ENCODE measurements at places on chromosomes 3 and 15.
A peak's percentile ranks its signal among the peaks of the same experiment; 100 is the strongest.

DNA sequence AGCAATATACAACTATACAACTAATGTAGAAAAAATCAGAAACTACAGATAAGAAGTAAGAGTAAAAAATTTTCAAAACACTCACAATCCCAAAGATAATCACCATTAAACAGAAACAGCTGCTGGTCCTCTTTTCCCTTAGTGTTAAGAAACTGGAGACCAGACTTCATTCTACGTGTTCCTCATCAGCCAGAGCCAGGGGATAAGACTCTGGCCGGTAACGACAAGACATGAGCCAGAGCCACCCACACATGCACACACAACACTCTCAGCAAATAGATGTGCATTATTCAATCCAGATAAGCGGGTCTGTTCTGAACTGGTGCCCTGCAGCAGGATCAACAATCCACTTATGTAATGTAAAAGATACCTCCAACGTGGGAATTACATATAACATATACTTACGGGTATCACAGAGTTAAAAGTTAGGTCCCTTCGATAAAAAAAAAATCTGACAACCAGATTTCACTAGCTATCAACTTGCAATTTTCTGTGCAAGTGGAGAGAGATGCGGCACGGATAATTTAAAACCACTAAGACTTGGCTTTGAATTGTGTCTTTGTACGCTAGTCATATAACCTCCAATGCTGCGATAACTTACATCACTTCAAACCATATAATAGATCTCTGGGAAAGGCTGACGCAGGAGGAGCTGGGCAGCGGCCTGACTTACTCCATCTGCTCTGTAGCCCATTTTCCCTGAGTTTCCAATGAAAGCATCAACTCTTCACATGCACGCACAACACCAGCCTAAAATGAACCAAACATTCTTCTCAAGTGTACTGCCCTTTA is 17.8 kb downstream of the PRICKLE2 start:
- DNase-seq: no peak

DNA sequence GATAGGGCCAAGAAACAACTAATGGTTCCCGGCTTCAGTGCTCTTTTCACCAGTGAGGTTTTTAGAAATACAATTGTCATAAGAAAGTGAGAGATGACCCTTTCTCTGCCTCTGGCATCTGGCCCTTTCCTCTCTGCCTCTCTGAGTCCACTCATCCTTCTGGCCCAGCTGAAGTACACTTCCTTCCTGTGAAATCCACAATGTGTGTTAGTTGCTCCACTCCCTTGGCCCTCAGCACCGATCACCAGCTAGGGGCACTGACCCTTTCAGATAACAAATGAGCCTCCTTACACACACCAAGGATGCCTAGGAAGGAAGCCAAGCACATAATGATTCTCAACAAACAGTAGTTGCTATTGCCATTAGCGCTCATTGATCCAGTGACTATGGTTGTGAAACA is 2.9 kb upstream of the CAV3 start:
- DNase-seq: no peak

DNA sequence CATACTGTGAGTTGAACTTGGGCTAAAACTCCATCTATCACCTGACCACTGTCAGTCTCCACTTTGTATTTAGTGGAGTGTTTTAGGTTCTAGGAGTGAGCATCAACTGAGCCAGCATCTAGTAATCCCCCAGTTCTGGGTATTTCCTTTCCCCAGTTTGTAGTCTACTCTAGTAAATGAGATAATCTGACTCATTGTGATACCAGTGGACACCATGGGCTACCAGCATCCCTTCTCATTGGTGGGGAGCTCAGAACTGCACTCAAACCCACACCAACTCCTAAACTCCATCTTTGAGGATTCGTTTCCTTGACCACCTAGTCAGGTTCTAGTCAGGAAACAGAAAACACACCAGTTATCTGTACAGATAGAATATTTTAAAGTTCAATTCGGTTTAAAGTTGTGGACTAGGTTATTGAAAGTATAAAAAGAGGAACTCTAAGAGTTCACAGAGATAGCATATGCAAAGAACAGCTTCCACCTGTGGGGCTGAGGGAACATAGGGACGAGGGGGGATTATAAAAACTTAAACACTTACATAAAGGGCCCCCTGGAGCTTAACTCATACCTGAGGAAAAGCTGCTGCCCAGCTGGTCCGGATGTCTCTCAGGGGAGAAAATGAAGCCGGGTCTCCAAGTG is 36.0 kb downstream of the LEO1 start:
- no peak for DNase-seq

DNA sequence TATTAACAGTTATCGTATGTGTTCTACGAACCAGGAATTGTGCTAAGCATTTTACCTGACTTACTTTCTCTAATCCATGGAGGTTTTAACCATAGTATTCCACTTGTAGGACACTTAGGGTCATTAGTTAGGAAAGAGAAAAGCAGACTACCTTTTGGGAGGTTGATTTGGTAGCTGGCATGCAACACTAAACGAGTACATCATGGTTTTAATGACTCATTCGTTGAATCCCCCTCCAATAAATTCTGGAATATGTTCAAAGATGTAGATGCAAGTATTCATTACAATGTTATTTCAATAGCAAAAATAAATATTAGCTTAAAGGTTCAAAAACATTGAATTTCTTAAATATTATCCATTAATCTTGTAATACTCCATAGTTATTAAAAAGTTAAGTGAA is 162.5 kb downstream of the FMN1 start:
- no peak for DNase-seq

GRCh38 chr3:25445731-25446130 is 17.7 kb downstream of the RARB start:
- no peak for DNase-seq

- no peak for DNase-seq
These were observed 238.9 kb downstream of the CADPS start for GRCh38 chr3:62636235-62636826.

- DNase-seq: no peak
These were observed 85.1 kb downstream of the ZBTB20 start for GRCh38 chr3:115062009-115062408.

DNA sequence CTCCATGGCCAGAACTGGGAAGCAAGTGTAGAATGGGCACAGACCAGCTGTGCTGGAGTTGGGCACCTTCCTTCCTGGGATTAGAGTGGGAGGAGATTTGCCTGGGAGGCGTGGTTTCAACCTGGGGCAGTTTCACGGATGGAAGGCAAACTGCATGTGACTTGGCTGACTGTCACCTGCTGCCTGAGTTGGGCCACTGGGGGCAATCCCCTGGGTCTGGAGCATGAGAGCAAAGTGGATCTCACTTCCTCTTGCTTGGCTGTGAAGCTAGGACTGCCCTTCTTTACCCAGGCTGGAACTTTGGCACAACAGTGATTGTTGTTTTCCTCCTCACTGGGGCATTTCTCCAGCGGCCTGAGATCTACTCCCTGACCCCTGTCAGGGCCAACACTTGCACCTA is 1247.0 kb upstream of the EPHA6 start:
- DNase-seq: no peak

DNA sequence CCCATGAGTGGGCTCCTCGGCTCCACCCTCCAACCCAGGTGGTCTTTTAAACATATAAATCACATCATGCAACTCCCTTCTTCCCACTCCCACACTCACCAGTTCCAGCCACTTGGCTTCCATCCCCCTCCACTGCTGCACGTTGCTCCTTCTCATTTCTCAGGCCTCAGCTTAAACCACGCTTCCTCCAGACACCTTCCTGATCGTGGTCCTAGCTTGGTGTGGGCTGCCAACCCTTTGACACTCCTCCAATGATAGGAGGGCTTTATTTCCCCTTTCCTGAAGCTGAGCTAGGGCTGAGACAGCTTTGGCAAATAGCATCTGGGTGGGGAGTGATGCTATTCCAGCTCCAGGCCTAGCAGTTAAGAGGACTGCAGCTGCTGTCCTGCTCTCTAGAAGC is 130.1 kb downstream of the SRGAP3 start:
- no peak for DNase-seq

- no peak for DNase-seq
These were observed 93.2 kb downstream of the TP63 start for GRCh38 chr3:189724356-189724755.

GRCh38 chr15:43469867-43470266 is 23.1 kb downstream of the TP53BP1 start:
- no peak for DNase-seq

DNA sequence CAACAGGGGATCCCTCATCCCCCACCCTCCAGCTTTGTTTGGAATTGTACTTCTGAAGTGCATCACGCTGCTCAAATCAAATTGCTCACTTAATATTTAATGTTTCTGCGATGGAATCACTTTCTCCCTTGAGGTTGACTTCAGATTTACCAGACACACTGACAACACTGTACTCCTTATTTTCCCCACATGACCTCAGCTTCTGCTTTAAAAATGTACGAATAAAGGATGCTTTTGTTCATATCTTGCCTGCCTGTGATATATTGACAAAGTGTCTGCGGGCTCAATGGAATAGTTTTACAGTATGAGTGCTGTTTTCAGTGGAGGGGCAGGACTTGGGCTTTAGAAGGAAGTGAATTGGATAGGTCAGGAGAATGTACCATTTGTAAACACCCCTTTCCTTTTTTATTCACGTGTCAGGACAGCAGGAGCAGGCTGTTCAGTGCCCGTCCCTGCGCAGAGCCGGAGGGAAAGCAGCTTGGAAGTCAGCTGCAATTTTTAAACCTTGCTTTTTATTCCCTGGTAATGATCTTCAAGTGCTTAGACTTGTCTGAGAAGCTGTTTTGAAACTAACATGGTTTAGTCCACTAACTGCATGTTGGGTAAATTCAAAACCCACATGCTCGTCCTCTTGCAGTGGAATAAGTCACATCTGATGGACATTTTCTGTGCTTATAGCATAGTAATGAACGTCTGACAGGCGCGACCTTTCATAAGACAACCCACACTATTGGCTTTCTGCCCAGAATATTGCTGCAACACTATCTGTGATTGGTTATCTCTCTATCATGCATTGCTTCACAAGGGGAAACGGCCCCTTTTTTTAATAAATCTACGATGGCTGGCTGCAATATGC is 29.9 kb downstream of the MBNL1 start:
- peak; percentile 79 for DNase-seq

- DNase-seq: no peak
These were observed 14.6 kb downstream of the SCG5 start for GRCh38 chr15:32656091-32656490.

DNA sequence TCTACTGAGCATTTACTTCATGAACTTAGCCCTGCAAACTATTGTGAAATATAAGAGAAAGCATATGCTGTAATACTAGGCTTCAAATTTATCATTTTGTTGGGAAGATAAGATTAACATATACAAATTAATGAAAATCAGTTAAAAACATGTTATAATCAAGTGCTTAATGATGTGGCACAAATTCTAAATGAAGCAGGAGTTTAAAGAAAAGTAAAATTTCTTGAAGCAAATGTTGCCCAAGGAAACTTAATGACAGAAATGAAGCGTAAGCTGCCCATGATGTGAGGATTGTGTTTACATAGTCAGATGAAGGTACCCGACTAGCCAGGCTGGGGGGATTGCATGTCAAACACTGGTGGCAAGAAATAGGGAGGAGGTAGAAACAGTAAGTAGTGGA is 103.1 kb upstream of the GAP43 start:
- no peak for DNase-seq

DNA sequence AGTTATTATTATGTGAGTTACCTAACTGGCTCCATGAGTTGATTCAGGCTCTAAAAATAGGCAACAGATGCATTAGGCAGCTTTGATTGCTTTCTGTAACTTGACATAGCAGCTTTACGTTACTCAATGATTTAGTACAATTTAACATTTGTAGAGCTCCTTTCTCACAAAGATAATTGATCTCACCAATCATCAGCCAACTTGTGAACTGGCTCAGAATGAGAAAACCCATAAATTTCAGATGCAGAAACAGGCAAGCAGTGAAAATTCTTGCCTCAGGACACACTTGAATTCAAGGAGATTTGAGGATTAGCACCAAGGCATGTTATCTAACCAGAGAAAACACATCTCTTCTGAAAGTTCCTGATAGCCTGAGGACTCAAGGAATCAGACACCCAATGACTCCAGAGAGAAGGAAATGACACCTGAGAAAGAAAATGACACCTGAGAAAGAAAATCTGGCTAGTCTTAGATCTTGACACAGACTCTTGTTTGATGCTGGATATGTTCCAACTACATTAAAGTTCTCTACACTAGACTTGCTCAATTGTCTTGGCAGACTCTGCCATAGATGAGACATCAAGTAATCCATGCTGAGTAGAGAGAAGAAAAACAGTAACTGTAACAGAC is 315.1 kb upstream of the CBLB start:
- no peak for DNase-seq

- DNase-seq: no peak
These were observed 106.3 kb upstream of the RNU6-1 start for GRCh38 chr15:67945951-67946700.

- no peak for DNase-seq
These were observed 28.5 kb downstream of the TBC1D23 start for GRCh38 chr3:100289339-100289738.

- DNase-seq: no peak
These were observed 261.2 kb upstream of the LRRFIP2 start for GRCh38 chr3:37435572-37435971.

DNA sequence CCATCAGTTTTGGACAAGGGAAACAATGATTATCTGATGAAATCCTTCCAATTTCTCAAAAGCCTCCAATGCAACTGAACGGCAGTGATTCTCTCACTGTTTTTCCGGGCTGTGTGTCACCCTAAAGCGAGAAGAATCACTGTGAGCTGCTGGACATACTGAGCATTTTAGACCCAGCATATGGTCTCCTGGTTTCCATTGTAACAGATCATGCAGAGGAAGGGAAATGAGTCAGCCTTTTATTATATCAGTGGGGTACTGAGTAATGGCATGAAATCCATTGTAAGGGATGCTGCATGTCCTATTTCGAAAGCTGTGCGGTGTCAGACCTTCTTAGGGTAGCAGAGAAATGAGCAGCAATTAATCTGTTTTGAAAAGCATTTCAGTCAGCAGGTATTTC is 287.1 kb downstream of the IL5RA start:
- DNase-seq: no peak

DNA sequence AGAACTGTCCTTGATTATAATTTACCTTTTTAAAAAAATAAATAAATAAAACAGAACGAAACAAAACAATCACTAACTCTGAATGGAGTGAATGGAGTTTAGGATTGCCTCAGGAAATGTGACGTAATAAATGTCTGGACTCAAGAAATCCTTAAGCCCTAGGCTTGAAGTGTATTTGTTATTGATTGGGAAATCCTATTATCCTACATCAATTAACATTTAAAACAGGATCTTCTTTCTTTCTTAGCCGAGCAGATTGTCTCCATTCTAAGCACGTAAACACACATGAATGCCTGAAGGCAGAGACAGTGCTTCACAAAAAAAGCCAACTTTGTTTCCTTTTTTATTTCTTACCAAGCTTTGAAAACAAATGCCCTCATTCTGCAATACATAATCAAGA is 33.4 kb downstream of the KAT2B start:
- no peak for DNase-seq

GRCh38 chr3:43180694-43181093 is 74.8 kb upstream of the POMGNT2 start:
- DNase-seq: no peak

DNA sequence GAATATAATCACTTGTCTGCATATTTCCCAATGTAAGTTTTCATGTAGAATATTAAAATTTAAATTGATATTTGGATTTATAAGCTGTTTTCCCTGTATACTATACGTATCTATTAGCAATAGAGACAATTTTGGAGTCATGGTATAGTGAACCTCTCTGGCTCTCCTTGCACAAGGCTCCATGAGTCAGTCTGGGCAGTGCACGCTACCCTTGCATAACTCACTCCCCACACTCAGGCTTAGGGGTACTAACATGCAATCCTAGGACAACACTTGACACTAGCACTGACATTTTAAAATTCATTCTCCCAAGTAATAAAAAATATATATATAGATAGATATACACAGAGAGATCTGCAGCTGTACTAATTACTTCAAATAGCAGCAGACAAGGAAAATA is 39.2 kb downstream of the SLC24A1 start:
- no peak for DNase-seq

- DNase-seq: no peak
These were observed 18.0 kb downstream of the SRGAP3 start for GRCh38 chr3:9231471-9231870.
